Activated naive CD4-positive, alpha-beta T cell (primary cell): ENCODE measurements at places on chromosomes 6 and 20.

GRCh38 chr20:59729506-59729905 lies 125.2 kb downstream of the PHACTR3 start:
- DNase-seq, result no peak

DNA sequence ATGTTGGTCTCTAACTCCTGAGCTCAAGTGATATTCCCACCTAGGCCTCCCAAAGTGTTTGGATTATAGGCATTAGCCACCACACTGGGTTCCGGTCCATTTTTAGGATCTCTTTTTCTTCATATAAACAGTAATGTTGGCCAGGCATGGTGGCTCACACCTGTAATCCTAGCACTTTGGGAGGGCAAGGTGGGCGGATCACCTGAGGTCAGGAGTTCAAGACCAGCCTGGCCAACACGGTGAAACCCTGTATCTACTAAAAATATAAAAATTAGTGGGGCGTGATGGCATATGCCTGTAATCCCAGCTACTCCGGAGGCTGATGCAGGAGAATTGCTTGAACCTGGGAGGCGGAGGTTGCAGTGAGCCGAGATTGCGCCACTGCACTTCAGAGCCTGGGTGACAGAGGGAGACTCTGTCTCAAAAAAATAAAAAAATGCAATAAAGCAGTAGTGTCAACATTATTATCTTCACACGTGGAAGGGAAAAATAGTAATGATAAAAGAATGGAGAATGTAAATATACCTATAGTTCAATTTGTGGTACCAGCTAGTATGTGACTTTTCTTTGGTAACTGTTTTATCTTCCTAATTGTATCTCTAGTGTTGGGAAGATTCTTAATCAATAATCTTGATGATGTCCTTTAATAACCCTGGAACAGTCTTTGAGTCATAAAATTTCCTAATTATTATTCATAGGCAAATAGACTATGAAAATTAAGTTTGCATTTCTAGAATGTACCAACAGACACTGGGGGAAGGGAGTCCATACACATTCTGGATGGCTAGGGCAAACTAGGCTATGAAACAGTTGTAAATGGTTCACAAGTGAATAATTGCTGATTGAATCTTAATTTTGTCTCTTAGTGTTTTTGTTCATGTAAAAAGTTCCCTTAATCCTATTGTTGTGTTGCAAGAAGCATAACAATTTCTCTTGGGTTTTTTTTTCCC lies 3.6 kb downstream of the PARD6B start:
- DNase-seq, result no peak

DNA sequence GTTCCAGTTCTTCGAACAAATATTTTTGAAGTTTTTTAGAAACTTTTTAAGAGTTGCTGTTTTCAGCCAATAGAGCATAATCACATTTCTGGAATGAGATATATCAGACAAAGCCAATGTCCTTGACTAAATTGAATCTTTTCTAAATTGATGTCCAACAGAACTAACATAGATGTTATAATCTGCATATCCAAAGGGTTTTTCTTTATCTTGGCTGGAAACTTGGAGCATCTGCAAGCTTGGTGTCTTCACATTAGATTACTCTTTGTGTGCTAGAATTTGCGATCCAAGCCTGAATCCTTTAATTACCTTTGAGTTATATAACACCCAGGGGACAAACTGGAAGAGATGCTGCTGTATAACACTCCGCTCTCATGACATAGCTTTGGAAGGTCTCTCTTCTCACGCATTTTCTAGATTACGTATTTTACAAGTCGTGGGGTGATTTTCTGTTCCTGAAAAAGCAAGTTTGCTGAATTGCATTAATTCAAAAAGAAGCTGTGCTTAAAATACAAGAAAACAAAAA lies 64.4 kb upstream of the FUCA2 start:
- DNase-seq, result no peak

DNA sequence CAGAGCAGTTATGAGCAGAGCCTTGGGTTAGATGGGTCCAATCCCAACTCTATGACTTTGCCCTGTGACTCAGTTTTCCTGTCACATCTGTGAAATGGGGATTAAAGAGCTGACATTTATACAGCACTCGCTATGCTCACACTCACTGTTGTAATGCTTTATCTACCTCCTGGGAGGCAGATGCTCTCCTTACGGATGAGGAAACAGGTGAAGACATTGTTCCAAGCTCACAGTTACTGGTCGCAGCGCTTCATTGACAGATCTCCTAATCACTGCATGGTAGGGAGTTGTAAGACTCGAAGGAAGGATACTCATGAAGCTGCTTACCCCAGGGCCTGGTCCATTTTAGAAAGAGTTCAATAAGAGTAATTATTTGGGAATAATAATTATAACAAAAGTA lies 2.9 kb upstream of the MYLK2 start:
- DNase-seq, result no peak

- no peak for DNase-seq
Observed at GRCh38 chr20:3660262-3661059, 2.7 kb downstream of the GFRA4 start.

GRCh38 chr20:63562461-63563224 lies 8.7 kb downstream of the FNDC11 start:
- no peak for DNase-seq

GRCh38 chr6:116595247-116595646 lies 21.0 kb upstream of the RSPH4A start:
- no peak for DNase-seq
